Right ventricle myocardium inferior (tissue), 1 donor: ENCODE measurements at places on chromosomes 2 and 18. TPM values are rescaled to one million over a fixed set of nuclear protein-coding genes. Genes with fewer than 3 reads are reported as not detected.

DNA sequence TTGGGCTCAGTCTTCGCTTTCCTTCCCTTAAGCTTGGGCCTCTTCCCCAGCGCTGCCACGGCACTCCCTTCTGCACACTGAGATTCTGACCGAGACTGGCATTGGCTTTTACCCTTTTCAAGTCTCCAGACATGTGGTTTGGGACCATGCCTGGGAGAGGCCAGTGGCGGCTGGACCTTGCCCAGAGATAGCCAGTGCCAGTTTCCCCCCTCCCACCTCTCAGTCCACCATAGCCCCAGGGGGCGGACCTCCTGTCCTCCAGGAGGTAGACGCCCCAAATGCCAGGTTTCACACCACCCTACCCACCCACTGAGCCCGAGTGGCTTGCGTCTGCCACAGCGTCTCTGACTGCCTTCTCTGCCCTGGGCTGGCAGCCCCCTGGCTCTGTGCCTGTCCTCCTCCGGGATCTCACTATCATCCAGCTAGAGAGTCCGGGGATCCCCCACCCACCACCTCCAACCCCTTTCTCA, 47.7 kb downstream of the INPP5D start:
- DNase-seq: no peak

- no peak for DNase-seq
These were observed 1.7 kb downstream of the TMSB10 start for GRCh38 chr2:84906900-84907714.

GRCh38 chr2:96393989-96394761, 58.6 kb downstream of the NCAPH start:
- DNase-seq: no peak

GRCh38 chr2:173751245-173751975, 213.8 kb downstream of the SP3 start:
- DNase-seq: no peak

DNA sequence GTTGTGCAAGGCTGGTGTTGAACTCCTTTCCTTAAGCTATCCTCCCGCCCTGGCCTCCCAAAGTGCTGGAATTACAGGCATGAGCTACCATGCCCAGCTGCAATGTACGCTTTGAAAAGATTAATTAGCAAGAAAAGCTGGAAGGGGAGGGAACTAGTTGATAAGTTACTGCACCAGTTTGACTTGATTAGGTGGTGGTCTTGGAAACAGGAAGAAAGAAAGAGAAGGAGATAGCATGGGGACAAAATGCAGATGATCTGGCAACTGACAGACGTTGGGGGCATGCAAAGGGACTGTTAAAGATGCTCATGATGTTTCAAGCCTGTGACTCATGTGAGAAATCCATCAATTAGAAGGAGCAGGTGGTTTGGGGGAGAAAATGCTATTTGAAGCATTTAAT, 68.6 kb downstream of the PLEKHM3 start:
- DNase-seq: no peak

DNA sequence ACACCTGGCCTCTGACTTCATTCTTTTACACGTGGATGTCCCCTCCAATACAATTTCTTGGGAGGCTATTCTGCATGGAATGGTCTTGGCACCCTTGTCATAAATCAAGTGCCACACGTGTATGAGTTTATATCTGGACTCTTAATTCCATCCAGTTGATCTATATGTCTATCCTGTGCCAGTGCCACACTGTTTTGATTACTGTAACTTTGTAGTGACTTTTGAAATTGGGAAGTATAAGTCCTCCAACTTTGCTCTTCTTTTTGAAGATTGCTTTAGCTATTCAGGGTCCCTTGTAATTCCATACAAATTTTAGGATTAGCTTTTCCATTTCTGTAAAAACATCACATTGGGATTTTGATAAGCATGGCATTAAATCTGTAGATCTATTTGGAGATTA, 43.5 kb downstream of the HS1BP3 start:
- DNase-seq: no peak

GDF7 gene
- 0.46 TPM for total RNA-seq

- no peak for DNase-seq
These were observed 42.7 kb downstream of the FHOD3 start for GRCh38 chr18:36340246-36340645.

DNA sequence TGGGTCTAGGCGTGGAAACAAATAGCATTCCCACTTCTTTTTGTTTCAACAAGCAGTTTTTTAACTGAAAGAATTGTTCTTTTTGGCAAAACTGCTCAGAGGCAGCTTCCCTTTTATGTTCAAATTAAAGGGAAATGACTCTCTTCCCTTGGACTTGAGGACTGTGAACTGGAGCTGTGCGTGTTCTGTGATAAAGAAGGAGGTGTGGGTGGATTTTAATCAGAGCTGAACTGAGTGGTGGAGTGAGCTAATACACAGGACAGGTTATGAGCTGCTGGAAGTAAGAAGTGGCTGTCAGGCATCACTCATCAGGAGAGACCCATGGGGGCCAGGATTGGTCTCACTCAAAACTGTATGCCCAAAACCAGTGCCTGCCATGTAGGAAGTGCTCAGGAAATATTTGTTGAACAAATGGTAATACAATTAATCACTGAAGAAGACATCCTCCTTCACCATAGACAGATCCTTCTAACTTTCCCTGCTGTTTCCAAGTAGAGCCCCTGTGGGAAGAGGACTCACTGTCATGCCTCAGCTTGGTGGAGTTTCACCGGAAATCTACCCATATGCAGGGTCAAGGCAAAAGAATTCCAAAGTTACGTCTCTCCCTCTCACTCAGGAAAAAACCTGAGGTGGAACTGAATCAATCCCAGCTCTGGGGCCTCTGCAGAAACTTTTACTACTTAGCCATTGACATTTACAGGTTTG, 55.9 kb downstream of the FEZ2 start:
- DNase-seq: no peak

DNA sequence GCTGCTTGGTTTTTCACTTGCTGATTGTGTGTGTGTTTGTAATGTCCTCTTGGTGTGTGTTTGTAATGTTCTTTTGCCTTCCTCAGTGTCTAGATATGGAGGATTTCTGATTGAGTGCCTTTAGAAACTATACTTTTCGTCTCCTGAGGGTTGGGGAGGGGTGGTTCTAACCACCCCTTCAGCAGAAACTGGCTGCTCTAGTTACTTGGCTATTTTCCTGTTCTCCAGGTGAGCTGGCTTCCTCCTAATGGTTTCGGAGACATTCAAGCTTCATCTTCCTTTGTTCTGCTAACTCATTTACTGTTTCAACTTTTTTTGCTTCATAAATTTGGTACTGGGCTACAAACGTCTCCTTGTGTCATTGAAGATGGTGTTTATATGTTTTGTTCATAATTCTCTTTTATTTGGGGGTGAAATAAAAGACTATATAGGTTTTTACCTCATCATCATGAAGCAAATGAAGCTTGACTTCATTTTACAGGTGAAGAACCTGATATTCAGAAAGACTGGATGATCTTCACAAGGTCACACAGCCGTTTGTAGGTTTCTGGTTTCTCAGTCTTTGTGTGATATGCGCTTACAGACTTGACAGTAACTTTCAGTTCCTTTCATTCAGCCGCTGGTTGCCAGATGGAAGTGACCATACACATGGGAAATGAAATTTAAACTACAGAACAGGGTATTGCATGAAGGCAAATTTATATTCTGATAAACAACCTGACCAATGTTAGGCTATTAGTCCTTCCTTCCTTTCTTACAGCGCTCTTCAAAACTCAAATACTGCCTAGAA, 238.5 kb downstream of the GALR1 start:
- no peak for DNase-seq

FSIP2 gene
- 0.11 TPM for total RNA-seq

DNA sequence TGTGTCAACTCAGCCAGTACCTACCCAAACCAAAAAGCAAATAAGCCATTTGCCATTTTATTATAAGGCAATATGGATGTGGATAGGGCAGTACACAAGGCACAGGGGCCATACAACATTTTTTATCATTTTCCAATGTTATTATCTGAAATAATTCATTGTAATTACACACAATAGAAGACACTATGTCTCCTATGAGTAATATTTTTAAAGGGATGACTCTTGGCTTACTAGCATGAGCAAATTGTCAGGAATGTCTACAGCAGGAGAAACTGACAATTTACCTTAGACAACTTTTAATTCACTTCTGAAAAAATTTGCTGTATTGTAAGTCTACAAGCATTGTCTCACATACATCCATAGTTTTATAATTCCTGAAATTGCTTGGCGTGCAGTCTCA, 1193.9 kb upstream of the CELF4 start:
- no peak for DNase-seq

- DNase-seq: no peak
These were observed 618.8 kb downstream of the SOCS6 start for GRCh38 chr18:70907673-70908072.

NIF3L1 gene
- 17.1 TPM for total RNA-seq

TMEM214 gene
- total RNA-seq: 32.7 TPM

DNA sequence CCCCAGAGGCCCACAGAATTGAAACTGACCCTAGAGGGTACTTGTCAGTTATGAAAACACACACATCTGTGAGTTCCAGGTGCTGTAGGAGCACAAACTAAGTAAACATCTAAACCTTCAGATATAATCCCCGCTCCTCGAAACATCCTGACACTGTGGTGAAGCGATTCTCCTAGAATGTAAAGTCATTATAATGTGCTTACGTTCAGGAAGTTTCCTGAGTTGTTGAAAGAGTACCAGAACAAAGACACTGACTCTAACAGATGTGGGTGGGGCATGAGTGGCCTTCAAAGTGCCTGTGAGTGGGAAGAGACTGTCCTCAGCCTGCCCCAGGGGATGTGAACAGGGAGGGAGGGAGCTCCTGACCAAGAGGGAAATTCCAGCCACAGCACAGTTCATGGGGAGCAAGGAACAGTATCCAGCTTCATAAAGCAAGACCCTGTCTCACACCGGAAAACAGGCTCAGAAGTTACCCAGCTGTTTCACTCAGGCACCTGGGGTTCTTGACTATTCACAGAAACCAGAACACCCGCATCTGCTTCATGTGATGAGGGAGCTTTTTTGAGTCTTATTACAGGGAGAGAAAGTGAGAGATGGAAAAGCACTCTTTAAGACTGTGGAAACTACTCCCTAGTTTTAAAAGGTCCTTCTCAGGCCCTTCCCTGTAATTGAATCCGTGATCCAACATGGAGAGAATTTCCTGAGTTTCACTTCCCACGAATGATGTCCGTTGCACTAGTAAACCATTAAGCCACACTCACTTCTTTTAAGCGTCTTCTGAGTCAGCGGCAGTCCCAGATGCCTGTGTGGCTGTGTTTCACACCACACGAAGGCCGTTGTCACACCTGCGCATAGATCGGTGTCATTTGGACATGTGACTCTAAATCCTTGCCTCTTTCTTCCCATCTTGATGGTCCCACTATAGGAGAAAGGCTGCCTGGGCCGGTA, 88.6 kb upstream of the EML6 start:
- DNase-seq: peak; percentile 70

BBS5 gene
- 8.0 TPM for total RNA-seq

GRCh38 chr2:42545841-42546390, 22.5 kb upstream of the MTA3 start:
- no peak for DNase-seq

DNA sequence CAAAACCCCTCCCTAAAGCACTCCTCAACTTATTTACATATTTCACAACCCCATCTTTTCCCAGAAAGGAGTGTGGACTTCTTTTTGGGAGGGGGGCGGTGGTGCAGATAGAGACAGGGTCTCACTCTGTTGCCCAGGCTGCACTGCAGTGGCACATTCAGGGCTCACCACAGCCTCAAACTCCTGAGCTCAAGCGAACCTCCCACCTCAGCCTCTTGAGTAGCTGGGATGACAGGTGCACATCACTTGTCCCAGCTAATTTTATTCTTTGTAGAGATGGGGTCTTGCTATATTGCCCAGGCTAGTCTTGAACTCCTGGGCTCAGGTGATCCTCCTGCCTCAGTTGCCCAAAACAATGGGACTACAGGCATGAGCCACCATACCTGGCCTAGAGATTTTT, 44.1 kb downstream of the ADCY3 start:
- no peak for DNase-seq

- DNase-seq: no peak
These were observed 4.7 kb downstream of the DPYSL5 start for GRCh38 chr2:26852405-26853306.

GRCh38 chr2:142840436-142840835, 37.0 kb upstream of the KYNU start:
- DNase-seq: no peak

ACVR1C gene
- 0.81 TPM for total RNA-seq

GRCh38 chr2:218397820-218398436, 1.7 kb upstream of the CTDSP1 start:
- DNase-seq: peak; percentile 91

- peak; percentile 91 for DNase-seq
These were observed 7.4 kb downstream of the NFATC1 start for GRCh38 chr18:79402977-79403722.

TP53I3 gene
- 17.2 TPM for total RNA-seq

- no peak for DNase-seq
These were observed 483.8 kb upstream of the REG3G start for GRCh38 chr2:78541451-78542267.

DNA sequence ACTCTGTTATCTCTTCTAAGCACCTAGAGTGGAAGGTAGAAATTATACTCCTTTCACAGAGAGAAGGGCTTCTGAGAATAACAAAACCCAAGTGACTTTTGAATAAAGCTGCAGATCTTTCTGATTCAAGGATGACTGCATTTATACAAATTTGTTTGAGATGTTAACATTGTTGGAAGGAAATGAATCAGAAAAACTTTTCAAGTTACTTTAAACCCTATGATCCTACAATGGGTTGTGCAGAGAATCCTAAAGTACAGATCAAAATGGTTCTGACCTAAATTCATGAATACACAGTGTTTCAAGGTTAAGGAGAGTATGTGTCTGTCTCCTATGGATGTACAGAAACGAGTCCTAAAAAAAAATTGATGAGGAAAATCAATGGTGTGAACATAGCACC, 1.8 kb downstream of the RFTN2 start:
- DNase-seq: no peak

- no peak for DNase-seq
These were observed 6.4 kb downstream of the IL1RL1 start for GRCh38 chr2:102317715-102318114.

GPR55 gene
- not detected for total RNA-seq

DNA sequence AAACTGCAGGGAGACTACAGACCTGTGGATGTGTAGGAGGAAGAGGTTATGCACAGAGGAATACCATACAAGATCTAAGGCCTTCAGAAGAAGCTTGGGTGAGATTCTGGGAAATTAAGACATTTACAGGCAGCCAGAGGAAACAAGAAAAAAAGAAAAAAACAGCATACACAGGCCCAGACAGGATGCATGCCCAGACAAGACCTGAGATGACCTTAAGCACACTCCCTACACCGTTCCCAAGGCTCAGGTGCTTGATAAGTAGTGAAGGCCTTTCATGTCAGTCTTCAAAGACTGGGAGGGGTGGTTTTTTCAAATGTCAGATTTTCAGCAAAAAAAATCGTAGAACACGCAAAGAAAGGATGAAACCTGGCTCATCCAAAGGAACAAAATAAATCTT, 83.0 kb downstream of the CCDC138 start:
- no peak for DNase-seq
